Uterine smooth muscle cell (primary cell): ENCODE measurements at places on chromosomes 16 and 17. TPM values are rescaled to one million over a fixed set of nuclear protein-coding genes. Genes with fewer than 3 reads are reported as not detected.

RND2 gene
- 0.44 and 0.50 TPM in 2 replicates for total RNA-seq

PKMYT1 gene
- total RNA-seq, result 3.5 and 16.8 TPM in 2 replicates

DNAH9 gene
- total RNA-seq, result 0.11 TPM in 1 of 2 replicates, not detected in the other

OR4D1 gene
- total RNA-seq, result not detected in 2 replicates

RNF135 gene
- 8.3 and 9.9 TPM in 2 replicates for total RNA-seq

CDH5 gene
- total RNA-seq, result 0.33 and 0.50 TPM in 2 replicates

KLHL10 gene
- 0.12 TPM in 1 of 2 replicates, not detected in the other for total RNA-seq

PRSS27 gene
- 0.66 and 0.75 TPM in 2 replicates for total RNA-seq

SLC6A4 gene
- total RNA-seq, result 0.11 and 0.12 TPM in 2 replicates

DOC2B gene
- not detected in 2 replicates for total RNA-seq

PHOSPHO1 gene
- total RNA-seq, result not detected in 2 replicates

TAC4 gene
- total RNA-seq, result not detected in 2 replicates

KRTAP4-4 gene
- total RNA-seq, result not detected in 2 replicates

ABI3 gene
- total RNA-seq, result 0.11 TPM in 1 of 2 replicates, not detected in the other

SLC5A11 gene
- under 0.01 TPM in 1 of 2 replicates, not detected in the other for total RNA-seq

KRTAP17-1 gene
- total RNA-seq, result 0.12 and 0.33 TPM in 2 replicates

SDR42E2 gene
- not detected in 2 replicates for total RNA-seq

G6PC1 gene
- total RNA-seq, result not detected in 2 replicates

TBC1D3I gene
- 0.33 TPM in 1 of 2 replicates, not detected in the other for total RNA-seq

CCL4 gene
- total RNA-seq, result not detected in 2 replicates

SPG7 gene
- 115 and 133 TPM in 2 replicates for total RNA-seq

VTN gene
- total RNA-seq, result 0.11 and 0.12 TPM in 2 replicates

RAI1 gene
- total RNA-seq, result 13.9 and 16.0 TPM in 2 replicates

IGSF6 gene
- under 0.01 TPM in 1 of 2 replicates, not detected in the other for total RNA-seq
